ENCODE measurements at places on chromosomes 13 and 19. TPM values are rescaled to one million over a fixed set of nuclear protein-coding genes. Genes with fewer than 3 reads are reported as not detected.

Gene ZNF43
- polyA plus RNA-seq, result 15.5 TPM

Gene NCAN
- 3.6 TPM for polyA plus RNA-seq

- H3K4me3 ChIP-seq, result no peak overlapping the region
- H3K4me1 ChIP-seq, result no peaks in the 10 kb centered on the region
- DNase-seq, result no peak
- no peaks in the 10 kb centered on the region for H3K27me3 ChIP-seq
- no peaks in the 10 kb centered on the region for H3K36me3 ChIP-seq
These were observed 13.0 kb downstream of the OR7A5 start for GRCh38 chr19:14821937-14822336.

DNA sequence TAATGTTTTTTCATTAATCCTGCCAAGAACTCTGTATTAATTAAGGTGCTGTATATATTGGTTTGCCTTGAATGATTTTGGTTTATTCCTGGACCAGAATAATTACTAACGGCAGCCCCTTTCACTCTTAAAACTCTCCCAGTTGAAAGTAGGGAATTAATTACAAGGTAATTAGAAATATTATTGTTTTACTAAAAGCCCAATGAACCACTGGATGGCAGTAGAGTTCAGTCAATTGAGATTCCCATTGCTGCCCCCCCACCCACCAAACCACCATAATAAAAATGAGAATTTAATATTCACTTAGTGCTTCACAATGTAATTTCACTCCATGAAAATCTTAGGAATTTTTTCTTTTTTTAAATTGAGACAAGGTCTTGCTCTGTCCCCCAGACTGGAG is 13.7 kb downstream of the WBP4 start:
- no peak overlapping the region for H3K4me3 ChIP-seq
- peaks cover 7% of the 10 kb centered on the region for H3K36me3 ChIP-seq
- DNase-seq, result no peak
- H3K27ac ChIP-seq, result no peak overlapping the region

GRCh38 chr19:13029893-13030292 is 34.6 kb downstream of the NFIX start:
- peak; percentile 73 for DNase-seq
- H3K27me3 ChIP-seq, result peaks cover 83% of the 10 kb centered on the region
- no peak overlapping the region for H3K27ac ChIP-seq
- no peaks in the 10 kb centered on the region for H3K36me3 ChIP-seq

Data from H1 (cell line).